Kidney (tissue), 22 donors: ENCODE measurements at places on chromosomes 5 and 9. TPM values are rescaled to one million over a fixed set of nuclear protein-coding genes. Genes with fewer than 3 reads are reported as not detected.

GRCh38 chr5:88419931-88420330 is 151.3 kb upstream of the TMEM161B start:
- H3K4me1 ChIP-seq = no peaks in the 10 kb centered on the region
- DNase-seq = no peak
- no peak overlapping the region for H3K4me3 ChIP-seq
- no peaks in the 10 kb centered on the region for H3K36me3 ChIP-seq
- H3K27ac ChIP-seq = no peak overlapping the region

GRCh38 chr5:73447530-73448462 is 781 bp downstream of the FOXD1 start:
- H3K4me3 ChIP-seq = peak overlapping the region; percentile 41
- DNase-seq = peak; percentile 86
- no peaks in the 10 kb centered on the region for H3K4me1 ChIP-seq
- H3K27me3 ChIP-seq = peaks cover 41% of the 10 kb centered on the region
- H3K36me3 ChIP-seq = no peaks in the 10 kb centered on the region

DNA sequence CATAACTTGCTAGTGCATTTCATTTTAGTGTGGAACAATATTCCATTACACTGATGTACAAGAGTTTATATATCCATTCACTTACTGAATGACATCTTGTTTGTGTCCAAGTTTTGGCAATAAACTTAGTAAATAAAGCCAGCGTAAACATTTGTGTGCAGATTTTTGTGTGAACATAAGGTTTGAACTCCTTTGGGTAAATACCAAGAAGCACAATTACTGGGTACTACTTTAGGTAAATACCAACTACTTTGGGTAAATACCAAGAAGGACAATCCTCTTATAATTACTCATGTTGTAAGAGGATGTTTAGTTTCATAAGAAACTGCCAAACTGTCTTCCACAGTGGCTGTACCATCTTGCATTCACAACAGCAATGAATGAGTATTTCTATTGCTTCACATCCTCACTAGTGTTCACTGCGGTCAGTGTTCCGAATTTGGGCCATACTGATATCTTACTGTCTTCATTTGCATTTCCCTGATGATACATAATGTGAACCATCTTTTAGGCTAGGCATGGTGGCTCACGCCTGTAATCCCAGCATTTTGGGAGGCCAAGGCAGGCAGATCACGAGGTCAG is 2.3 kb upstream of the SYK start:
- peaks cover 2% of the 10 kb centered on the region for H3K4me1 ChIP-seq
- H3K27ac ChIP-seq = no peak overlapping the region
- no peaks in the 10 kb centered on the region for H3K36me3 ChIP-seq

DNA sequence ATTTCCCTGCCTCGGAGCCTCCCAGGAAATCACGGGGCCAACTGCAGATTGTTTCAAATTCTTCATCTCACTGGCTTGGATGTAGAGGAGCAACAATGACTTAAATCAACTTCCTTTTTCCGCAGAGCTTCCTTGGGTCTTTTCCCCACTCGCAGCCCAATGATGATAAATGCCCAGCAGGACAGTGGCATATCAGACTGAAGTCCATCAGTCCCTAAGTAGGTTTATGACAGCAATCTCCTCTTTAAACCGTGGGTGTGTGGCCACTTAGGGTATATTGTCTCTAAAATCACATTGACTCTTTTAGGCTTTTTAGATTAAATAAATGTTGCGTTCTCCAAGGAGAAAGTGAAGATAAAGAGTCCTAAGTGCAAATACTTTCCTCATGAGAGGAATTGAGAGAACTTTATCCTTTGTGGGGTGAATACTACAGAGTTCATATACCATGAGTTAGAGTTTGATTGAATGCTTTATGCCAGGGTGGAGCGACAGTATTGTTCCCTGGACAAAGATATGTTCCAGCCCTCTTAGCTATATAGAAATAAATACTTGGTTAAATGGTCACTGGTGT is 59.1 kb downstream of the IQGAP2 start:
- H3K36me3 ChIP-seq = peaks cover 2% of the 10 kb centered on the region
- H3K27ac ChIP-seq = no peak overlapping the region
- no peaks in the 10 kb centered on the region for H3K27me3 ChIP-seq

DNA sequence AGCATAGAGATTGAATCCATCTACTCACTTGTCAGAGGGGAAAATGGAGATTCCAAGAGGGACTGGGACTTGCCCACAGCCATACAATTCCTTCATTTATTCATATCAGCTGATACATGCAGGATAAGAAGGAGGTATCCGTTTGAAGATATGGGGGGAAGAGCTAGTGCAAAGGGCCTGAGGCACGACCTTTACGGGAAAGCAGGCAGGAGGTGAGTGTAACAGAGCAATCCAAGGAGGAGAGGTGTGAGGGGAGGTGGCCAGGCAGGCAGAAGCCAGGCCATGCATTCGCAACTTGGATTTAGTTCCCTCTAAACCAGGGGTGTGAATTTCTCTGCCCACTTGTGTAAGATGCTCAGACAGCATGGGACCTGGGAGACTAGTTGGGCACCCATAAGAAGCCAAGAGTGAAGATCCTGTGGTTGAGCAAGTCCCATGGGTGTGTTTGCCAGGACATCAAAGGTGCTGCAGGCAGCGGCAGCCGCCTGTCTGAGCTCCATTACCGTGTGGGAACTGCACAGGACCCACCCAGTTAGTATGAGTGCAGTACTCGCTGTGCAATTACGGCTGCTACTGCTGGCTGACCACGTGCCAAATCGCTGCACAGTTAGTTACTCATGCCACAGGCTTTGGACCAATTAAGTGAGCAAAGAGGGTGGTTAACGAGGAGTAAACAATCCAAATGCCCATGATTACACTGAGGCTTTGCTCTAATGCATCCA is 31.4 kb upstream of the FAT2 start:
- no peaks in the 10 kb centered on the region for H3K27me3 ChIP-seq
- DNase-seq = no peak
- H3K36me3 ChIP-seq = no peaks in the 10 kb centered on the region
- no peak overlapping the region for H3K4me3 ChIP-seq

The RGP1 gene
- 39.2 TPM for total RNA-seq

The ARID3C gene
- total RNA-seq = not detected

DNA sequence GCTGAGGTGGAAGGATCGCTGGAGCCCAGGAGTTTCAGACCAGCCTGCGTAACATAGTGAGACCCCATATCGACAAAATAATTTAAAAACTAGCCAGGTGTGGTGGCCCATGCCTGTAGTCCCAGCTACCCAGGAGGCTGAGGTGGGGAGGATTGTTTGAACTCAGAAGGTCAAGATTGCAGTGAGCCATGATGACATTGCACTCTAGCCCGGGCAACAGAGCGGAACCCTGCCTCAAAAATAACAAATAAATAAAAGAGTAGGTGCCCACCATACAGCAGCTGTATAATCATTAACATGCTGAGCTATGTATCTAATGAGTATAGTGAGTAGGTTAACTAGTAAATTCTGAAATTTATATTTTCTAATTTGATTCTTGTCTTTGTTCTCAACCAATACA is 11.0 kb upstream of the ATP6V0E1 start:
- H3K27ac ChIP-seq = no peak overlapping the region
- no peaks in the 10 kb centered on the region for H3K4me1 ChIP-seq
- DNase-seq = peak; percentile 49
- H3K27me3 ChIP-seq = no peaks in the 10 kb centered on the region
- H3K36me3 ChIP-seq = peaks cover 2% of the 10 kb centered on the region

DNA sequence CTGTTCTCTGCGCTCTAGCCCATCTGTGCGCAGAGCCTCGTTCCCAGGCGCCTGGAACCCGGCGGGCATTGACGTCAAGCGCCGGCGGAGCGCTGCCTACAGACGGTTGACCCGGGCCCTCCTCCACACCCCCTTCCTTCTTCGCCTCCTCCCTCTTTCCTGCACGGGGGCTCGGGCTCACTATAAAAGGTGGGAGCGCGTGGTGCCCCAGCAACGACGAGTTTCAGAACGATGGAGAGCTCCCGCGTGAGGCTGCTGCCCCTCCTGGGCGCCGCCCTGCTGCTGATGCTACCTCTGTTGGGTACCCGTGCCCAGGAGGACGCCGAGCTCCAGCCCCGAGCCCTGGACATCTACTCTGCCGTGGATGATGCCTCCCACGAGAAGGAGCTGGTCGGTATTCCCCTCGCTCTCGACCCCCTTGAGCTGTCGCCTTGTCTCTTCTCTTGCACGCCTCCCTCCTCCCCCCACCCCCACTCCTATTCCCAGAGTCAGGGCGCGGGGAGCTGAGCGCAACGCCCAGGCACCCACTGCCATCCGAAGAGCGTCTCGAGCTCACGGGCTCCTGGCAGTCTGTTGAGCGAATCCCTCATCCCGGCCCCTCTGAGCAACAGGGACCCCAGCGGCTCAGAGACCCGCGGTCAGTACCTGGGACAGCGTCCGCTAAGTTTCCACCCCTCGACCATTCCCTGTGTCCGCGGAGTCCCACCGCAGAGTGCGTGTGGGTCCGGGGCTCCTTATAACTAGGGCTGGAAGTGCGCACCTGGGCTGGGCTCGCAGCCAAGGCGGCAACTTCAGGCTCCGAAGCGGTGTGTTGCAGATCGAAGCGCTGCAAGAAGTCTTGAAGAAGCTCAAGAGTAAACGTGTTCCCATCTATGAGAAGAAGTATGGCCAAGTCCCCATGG is at the start of gene CARTPT:
CARTPT (plus strand) TSS at position 213 of the 902 bp plus-strand sequence; CDS start at position 232, 19 bp downstream.
- no peak within 1 kb of the TSS for H3K27ac ChIP-seq
- no peak within 1 kb of the TSS for H3K4me3 ChIP-seq
- H3K27me3 ChIP-seq = no peaks in the 10 kb centered on the region
- H3K36me3 ChIP-seq = no peaks in the 10 kb centered on the region

DNA sequence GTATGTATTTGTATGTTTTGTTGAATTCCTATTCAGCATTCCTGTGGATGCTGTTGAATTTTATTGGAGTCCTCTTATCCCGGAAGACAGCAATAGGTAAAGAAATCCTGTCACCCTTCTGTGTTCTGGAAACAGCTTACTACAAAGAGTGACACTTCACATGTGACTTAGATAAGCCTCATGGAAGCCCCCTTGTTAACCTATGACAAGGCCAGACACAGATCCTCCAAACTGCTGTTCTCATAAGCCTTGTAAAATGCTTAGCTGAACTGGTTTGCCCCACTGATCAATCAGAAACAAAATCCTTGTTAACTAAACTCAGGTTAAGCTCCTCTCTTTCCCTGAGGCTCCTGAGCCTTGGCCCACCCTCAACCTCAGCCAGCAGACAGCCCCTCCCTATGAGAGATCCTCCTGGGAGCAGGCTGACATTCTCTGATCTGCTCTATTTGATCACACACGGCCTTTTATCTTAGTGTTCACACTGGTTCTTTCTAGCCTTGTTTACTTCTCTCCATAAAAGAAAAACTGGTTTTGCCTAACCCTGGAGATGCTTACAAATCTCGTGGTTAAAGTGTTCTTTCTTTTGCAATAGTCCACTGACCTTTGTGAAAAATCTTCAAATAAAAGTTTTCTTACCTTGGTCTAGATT is 29.4 kb upstream of the ATP6V1G1 start:
- DNase-seq = no peak
- no peak overlapping the region for H3K4me3 ChIP-seq
- H3K4me1 ChIP-seq = no peaks in the 10 kb centered on the region
- no peak overlapping the region for H3K27ac ChIP-seq
- no peaks in the 10 kb centered on the region for H3K36me3 ChIP-seq

DNA sequence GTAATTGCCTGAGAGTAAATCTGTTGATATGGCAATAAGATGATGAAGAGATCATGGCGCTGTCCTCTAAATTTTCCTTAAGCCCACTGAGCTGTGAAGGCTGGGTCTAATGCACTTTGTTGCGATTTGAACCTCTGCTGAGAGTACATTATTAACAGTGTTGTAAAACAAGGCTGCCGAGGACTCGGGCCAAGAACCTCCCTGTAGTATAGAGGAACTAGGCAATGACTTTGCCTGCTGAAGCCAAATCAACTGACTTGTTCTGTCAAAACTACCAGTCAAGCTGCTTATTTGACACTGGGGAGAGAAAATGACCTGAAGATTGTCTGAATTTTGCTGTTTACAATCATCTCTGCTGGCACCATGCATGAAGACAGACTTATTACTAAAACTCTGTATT is 1154.7 kb downstream of the DTWD2 start:
- no peaks in the 10 kb centered on the region for H3K4me1 ChIP-seq
- H3K4me3 ChIP-seq = no peak overlapping the region
- no peaks in the 10 kb centered on the region for H3K27me3 ChIP-seq
- no peak for DNase-seq
- no peak overlapping the region for H3K27ac ChIP-seq

DNA sequence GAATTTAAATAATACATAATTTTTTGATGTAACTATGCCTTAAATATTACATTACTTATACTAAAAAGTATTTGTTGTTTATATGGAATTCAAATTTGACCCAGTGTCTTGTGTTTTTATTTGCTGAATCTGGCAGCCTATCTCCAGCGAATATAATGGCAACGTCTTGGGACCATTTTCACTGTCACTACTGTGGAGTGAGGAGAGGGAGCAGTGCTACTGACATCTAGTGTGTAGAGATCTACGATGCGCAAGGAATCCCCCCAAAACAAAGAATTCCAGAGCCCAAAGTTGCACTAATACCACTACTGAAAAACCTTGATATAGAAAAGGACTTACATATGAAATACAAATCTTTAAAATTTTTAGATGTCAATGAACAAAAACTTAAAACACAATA is 314.4 kb downstream of the DRD1 start:
- no peaks in the 10 kb centered on the region for H3K36me3 ChIP-seq
- no peak overlapping the region for H3K4me3 ChIP-seq
- no peaks in the 10 kb centered on the region for H3K27me3 ChIP-seq

DNA sequence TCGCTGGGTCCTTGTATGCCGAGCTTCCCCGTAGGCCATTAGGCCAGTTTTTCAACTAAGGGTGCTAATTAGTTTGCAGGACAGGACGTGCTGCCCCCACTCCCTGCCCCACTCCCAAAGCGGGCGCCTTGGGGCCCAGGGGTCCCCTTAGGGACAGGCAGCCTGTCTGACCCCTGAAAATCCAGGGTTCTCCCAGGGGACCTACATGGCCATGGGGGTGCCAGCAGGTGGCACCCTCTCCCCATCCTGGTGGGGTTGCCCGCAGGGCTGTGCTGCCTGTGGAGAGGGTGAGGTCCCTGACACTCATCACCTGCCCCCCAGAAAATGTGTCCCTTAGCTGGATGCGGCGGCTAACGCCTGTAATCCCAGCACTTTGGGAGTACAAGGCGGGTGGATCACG is 8.5 kb upstream of the CCDC187 start:
- H3K4me3 ChIP-seq = no peak overlapping the region
- H3K27ac ChIP-seq = no peak overlapping the region
- H3K27me3 ChIP-seq = no peaks in the 10 kb centered on the region
- no peak for DNase-seq
- H3K4me1 ChIP-seq = no peaks in the 10 kb centered on the region

GRCh38 chr5:155080721-155081120 is 67.2 kb downstream of the KIF4B start:
- no peak overlapping the region for H3K4me3 ChIP-seq
- no peak for DNase-seq
- no peaks in the 10 kb centered on the region for H3K27me3 ChIP-seq
- no peaks in the 10 kb centered on the region for H3K36me3 ChIP-seq

GRCh38 chr9:113131689-113132151 is 19.1 kb upstream of the SLC31A2 start:
- DNase-seq = peak; percentile 59
- H3K27ac ChIP-seq = no peak overlapping the region
- H3K4me3 ChIP-seq = no peak overlapping the region
- H3K27me3 ChIP-seq = no peaks in the 10 kb centered on the region
- no peaks in the 10 kb centered on the region for H3K4me1 ChIP-seq
- no peaks in the 10 kb centered on the region for H3K36me3 ChIP-seq

- no peaks in the 10 kb centered on the region for H3K4me1 ChIP-seq
- no peak for DNase-seq
- no peaks in the 10 kb centered on the region for H3K36me3 ChIP-seq
- no peaks in the 10 kb centered on the region for H3K27me3 ChIP-seq
Observed at GRCh38 chr5:147731431-147732290, 50.9 kb downstream of the JAKMIP2 start.
